ENCODE measurements at places on chromosomes 7 and 10. TPM values are rescaled to one million over a fixed set of nuclear protein-coding genes. Genes with fewer than 3 reads are reported as not detected.

The PPP1R9A gene
- 0.18 TPM for total RNA-seq

The GNGT1 gene
- total RNA-seq: 0.37 TPM

The EPDR1 gene
- 112 TPM for total RNA-seq

The ZNF365 gene
- 2.8 TPM for total RNA-seq

The TAC1 gene
- not detected for total RNA-seq

The VGF gene
- total RNA-seq: 0.14 TPM

The GPR37 gene
- 3.8 TPM for total RNA-seq

The ASCC1 gene
- 26.6 TPM for total RNA-seq

The ZNF239 gene
- total RNA-seq: 6.8 TPM
